ENCODE measurements at places on chromosomes 13 and 19. TPM values are rescaled to one million over a fixed set of nuclear protein-coding genes. Genes with fewer than 3 reads are reported as not detected.

ZNF8 gene
- total RNA-seq: 4.0 TPM

ZNF667 gene
- total RNA-seq: 0.71 TPM

LIG4 gene
- 5.2 TPM for total RNA-seq

CCDC169 gene
- 6.2 TPM for total RNA-seq

SERP2 gene
- 11.2 TPM for total RNA-seq

ZSCAN4 gene
- not detected for total RNA-seq

KLF1 gene
- total RNA-seq: not detected

OR7C1 gene
- not detected for total RNA-seq

ZNF865 gene
- total RNA-seq: 2.6 TPM

TSHZ3 gene
- 9.5 TPM for total RNA-seq

ACER1 gene
- total RNA-seq: not detected

PCID2 gene
- total RNA-seq: 91.1 TPM

ARL11 gene
- total RNA-seq: not detected

KLHL1 gene
- total RNA-seq: not detected

CCNA1 gene
- total RNA-seq: 2.1 TPM

CYP4F8 gene
- not detected for total RNA-seq

ZNF726 gene
- 1.4 TPM for total RNA-seq

DCT gene
- not detected for total RNA-seq

CYP2A7 gene
- not detected for total RNA-seq

ADGRE3 gene
- total RNA-seq: not detected

TMEM147 gene
- total RNA-seq: 116 TPM

KLK12 gene
- total RNA-seq: not detected

OR10H2 gene
- not detected for total RNA-seq

DKKL1 gene
- total RNA-seq: not detected

EDDM13 gene
- not detected for total RNA-seq

MIPEP gene
- 72.8 TPM for total RNA-seq

NAPSA gene
- 1.2 TPM for total RNA-seq

ZNF728 gene
- total RNA-seq: not detected

SLC25A30 gene
- 3.0 TPM for total RNA-seq

VAV1 gene
- not detected for total RNA-seq

CACNG7 gene
- total RNA-seq: not detected

ZNF729 gene
- not detected for total RNA-seq

PRDX2 gene
- total RNA-seq: 379 TPM

KCNN1 gene
- total RNA-seq: not detected

ELANE gene
- total RNA-seq: not detected

PRTN3 gene
- not detected for total RNA-seq

TMEM255B gene
- 0.53 TPM for total RNA-seq

PTPRH gene
- 6.9 TPM for total RNA-seq

GPR32 gene
- total RNA-seq: not detected

CGB5 gene
- total RNA-seq: not detected

FFAR1 gene
- total RNA-seq: not detected
